Lung (tissue), 17 donors: ENCODE measurements at places on chromosomes 16 and 17. TPM values are rescaled to one million over a fixed set of nuclear protein-coding genes. Genes with fewer than 3 reads are reported as not detected.

FOXO3B gene
- total RNA-seq, result 6.5 TPM

MYOCD gene
- total RNA-seq, result 6.1 TPM

CCL17 gene
- total RNA-seq, result 3.1 TPM

TMEM114 gene
- not detected for total RNA-seq

LDHD gene
- total RNA-seq, result 7.0 TPM

CCL5 gene
- 6.8 TPM for total RNA-seq

CDH3 gene
- total RNA-seq, result 11.3 TPM

TPSAB1 gene
- 129 TPM for total RNA-seq

SLFN5 gene
- 42.4 TPM for total RNA-seq

CX3CL1 gene
- total RNA-seq, result 22.8 TPM

HSD11B2 gene
- 6.8 TPM for total RNA-seq

DUXB gene
- not detected for total RNA-seq

LPO gene
- not detected for total RNA-seq

NECAB2 gene
- total RNA-seq, result 0.34 TPM
